ENCODE measurements at places on chromosomes 16 and 17.

DNA sequence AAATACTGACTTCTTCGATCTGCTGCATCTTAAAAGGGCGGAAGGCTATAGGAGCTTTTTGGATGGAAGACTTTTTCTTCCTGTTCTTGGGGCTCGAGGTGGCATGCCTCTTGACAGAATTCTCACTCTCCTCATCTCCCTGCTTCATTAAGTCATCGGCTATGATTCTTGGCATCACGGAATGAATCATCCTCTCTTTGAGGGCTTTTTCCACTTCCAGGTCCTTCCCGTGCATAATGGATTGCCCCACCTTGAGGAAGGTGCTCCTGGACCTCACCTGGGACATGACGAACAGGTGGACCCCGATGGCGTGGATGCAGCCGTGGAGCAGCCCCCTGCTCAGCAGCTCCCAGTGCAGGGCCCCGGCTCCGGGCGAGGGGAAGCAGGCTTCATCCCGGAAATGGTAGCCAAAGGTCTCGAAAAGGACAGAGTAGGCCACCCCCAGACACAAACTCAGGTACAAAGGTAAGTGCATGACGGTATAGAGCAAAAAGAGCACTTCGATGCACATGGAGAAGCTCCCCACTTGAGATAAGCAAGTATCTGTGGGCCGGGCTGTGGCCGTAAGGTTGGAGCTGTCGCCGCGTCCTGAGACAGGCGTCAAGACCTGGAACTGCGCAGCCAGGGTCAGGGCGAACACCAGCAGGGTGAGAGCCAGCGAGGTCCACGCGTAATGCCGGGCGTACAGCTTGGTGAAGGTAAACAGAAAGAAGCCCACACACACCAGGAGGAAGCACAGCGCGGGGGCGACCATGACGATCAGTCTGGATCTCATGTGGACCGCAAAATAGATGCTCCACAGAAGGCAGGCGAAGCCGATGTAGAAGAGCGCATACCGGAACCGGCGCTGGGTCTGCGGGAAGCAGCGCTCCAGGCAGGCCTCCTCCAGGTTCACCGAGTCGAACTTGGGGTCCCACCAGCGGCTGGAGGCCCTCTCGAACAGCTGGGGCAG is 1.7 kb downstream of the ADCY9 start:
- DNase-seq, result no peak

- no peak for DNase-seq
Observed at GRCh38 chr17:2898255-2898926, 102.2 kb downstream of the RAP1GAP2 start.

- DNase-seq, result no peak
Observed at GRCh38 chr16:80577485-80578280, 36.9 kb downstream of the DYNLRB2 start.

DNA sequence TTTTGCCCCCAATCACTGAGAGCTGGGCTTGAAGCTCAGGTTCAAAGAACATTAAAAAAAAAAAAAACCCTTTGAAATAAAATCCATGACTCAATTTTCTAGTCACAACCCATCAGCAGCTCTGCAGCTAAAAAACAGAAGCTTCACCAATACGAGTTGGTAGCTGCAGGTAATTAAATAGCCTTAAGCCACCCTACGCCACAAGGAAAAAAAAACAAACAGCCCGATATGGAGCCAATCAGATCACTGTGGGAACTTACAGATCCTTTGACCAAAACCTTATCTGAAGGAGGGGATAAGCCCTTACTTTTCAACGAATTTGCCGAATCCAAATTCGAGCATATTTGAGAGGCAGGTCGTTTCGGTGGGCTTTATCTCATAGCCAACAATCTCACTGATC is 69.3 kb downstream of the DNAH3 start:
- no peak for DNase-seq

- no peak for DNase-seq
Observed at GRCh38 chr17:40623419-40624210, 24.0 kb downstream of the SMARCE1 start.

DNA sequence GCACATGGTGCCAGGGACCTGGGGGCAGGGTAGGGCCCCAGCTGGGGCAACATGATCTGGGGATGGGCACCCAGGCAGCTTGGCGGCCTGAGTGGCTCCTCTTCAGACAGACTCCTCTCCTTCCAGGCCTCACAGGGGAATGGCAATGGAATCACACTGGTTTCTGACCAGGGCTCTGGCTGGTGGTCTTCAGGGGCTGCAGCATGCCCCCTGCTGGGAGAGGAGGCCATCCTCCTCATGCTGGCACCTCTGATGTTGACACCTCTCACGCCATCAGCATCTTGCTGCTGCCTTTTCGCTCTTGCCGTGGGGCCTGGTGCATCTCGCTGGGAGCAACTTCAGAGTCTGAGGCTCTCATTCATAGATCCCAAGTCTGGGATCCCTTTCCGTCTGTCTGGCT is 11.2 kb upstream of the GFOD2 start:
- no peak for DNase-seq

DNA sequence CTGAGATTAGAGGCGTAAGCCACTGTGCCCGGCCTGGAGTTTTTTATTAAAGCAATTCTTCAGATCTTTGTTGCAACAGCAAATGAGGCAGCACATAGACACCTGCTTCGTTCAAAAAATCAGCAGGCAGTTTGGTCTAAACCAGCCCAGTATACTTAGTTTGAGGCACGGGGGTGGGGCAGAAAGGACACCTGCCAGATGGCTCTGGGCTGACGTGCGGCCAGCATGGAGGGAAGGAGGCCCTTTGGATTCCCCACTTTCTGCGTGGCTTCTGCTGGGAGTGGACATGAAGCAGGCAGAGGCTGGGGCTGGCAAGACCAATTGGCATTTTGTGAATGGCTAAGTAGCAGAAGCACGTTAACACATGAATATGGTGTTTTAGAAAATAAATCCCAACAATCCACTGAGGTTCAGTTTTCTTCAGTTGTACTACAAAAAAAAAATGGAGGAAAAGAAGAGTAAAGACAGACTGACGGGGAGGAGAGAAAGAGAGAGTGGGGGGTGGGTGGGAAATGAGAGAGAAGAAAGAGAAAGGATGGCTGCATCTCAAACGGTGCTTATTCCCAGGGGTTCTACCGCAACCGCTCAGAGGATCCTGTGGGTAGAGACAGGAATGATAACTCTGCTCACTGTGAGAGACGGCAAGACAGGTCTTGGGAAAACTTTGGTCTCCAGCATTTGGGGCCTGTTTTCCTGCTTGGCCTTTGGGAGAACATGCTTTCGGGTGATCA is 16.3 kb downstream of the C16orf46 start:
- DNase-seq, result no peak
